ENCODE measurements at places on chromosomes 6 and 20.

GRCh38 chr20:49727478-49727877, 13.8 kb upstream of the B4GALT5 start:
- no peak for DNase-seq

- no peak for DNase-seq
These were observed 280.2 kb downstream of the COL12A1 start for GRCh38 chr6:74925683-74926082.

- peak; percentile 72 for DNase-seq
These were observed 631.3 kb downstream of the EYS start for GRCh38 chr6:65075705-65076230.

- no peak for DNase-seq
These were observed 23.3 kb upstream of the UST start for GRCh38 chr6:148723484-148723883.

GRCh38 chr6:43877463-43878126, 107.6 kb downstream of the VEGFA start:
- DNase-seq, result no peak

GRCh38 chr20:6562111-6562510, 205.4 kb upstream of the BMP2 start:
- DNase-seq, result peak; percentile 53

GRCh38 chr6:32761072-32761471, 2.3 kb downstream of the HLA-DQB2 start:
- no peak for DNase-seq

All from NCI-H69 (cell line).